ENCODE measurements at places on chromosomes 3 and 15. TPM values are rescaled to one million over a fixed set of nuclear protein-coding genes. Genes with fewer than 3 reads are reported as not detected.

DNA sequence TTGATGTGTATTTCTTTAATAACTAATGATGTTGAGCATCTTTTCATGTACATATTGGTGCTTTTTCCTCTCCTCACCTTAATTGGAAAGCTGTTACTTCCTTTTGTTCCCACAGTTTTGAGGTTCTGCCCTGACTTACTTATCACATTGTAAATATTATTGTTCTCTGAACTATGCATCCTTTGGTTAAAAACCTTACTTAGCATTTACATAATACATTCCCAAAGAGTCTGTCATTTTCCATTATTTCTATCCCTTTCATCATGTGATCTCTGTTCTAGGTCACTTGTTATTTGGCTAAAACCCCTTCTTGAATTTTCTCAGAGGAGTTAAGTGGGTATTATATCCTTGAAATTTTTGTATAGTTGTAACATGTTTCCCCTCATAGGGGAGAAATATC, 33.0 kb downstream of the SLC12A6 start:
- no peak for DNase-seq

GRCh38 chr3:190618330-190619030, 104.6 kb downstream of the IL1RAP start:
- no peak for DNase-seq

DNA sequence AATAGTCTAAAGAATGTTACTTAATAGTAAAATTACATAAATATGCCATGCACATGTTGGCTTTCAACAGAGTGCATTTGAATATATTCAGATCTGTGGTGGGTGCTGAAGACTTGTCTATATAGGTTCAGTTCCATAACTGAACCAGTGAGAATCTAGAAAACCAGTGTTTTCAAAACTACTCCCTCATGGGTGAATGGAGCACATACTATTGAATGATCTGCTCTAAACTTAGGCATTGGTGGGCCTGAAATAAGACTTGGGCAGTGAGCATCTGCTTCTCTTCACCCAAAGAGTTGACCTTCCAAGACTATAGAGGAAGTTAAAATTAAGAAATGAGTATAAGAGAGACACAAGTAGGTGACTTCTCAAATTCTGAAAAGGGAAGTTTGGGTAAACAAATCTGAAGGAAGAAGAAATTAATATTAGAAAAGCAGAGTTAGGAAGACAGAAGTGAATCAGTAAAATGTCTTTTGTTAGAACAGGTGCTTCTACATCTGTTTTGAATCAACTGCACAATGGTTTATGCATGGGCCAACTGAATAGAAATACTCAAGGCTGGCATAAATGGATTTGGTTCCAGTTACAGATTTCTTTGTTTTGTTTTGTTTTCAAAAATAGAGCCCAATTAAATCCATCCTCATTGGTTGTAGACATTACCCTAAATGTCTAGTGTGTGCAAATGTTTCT, 19.3 kb downstream of the ALCAM start:
- DNase-seq = no peak

- no peak for DNase-seq
Observed at GRCh38 chr3:172246107-172246844, 202.0 kb downstream of the GHSR start.

- no peak for DNase-seq
Observed at GRCh38 chr3:23879485-23879884, 37.3 kb downstream of the NKIRAS1 start.

GRCh38 chr15:91214675-91215590, 114.9 kb downstream of the SV2B start:
- DNase-seq = no peak

DNA sequence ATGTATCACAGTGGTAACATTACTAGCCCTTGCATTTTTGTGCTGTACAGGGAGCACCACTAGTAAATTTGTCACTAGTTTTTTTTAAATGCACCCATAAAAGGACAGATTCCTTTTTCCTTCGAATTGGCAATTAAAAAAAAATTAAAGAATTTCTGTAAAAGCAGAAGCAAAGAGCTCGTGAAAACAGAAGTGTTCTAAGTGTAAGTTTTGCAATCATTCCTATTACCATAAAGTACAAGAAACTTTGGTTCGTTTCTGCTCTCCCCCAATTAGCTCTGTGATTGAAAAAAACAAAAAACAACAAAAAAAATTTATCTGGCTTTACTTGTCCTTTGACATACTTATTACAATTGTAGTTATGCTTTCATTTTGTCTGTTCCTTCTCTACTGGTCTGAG, 5.3 kb downstream of the SERP1 start:
- DNase-seq = no peak

DNA sequence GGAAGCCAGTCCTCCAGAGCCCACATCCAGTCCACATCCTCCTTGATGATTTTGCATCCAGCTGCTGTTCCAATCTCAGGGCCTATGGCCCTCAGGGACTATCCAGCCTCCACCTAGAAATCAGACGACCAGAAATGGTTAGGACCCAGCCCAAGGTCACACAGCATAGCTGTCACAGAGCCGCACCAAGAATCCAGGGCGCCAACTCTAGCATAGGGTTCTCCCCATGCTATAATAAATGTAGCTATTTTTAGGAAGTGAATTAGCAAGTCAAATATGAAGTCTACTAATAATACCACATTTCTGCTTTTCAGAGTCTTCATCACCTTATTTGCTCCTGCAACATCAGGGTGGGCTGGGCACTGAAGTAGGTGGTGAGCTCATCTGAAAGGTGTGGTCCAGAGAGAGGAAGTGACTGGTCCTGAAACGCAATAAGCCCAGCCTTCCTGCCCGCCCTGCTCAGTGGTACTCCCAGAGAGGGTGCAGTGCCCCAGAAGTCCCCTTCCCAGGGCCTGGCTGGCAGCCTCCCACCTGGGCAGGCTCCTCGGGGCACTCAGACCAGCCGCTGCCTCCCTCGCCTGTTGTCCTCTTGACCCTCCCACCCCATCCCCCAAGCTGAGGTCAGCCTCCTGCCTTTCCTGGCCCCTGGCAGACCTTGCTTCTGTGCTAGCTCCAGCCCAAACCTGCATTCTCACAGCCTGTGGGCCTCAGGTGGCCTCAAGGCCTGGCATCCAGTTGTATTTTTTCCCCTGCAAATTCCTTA, 17.6 kb upstream of the CYP11A1 start:
- peak; percentile 96 for DNase-seq

GRCh38 chr3:168398371-168399025, 302.8 kb upstream of the GOLIM4 start:
- DNase-seq = no peak

DNA sequence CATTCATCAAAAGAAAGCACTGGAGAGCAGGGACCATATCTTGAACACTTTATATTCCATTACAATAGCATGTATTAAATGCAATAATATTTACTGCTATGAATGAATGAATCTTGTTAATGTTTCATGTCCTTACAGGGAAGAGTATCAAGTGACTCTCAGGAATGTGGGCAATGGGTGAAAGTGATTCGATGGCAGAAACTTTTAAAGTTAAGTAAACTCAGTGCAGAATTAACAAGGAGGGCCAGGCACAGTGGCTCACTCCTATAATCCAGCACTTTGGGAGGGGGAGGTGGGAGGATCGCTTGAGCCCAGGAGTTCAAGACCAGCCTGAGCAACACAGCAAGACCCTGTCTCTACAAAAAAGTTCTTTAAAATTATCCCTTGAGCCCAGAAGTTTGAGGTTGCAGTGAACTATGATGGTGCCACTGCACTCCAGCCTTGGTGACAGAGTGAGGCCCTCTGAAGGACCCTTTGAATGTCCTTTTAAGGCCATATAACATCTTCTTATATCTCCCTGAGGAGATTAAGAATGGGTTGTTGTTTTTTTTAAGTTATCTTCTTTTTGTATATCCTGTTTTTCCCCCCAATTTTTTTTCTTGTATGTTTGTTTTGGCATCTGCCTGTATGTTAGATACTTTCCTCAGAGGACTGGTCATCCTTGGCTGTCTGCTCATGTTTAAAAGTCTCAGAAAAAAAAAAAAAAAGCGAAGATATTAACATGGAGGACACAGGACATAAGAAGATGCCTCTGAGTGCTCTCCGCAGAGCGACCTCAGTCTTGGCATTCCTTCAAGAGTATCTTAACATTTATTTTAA, 9.6 kb upstream of the FSIP1 start:
- no peak for DNase-seq

DNA sequence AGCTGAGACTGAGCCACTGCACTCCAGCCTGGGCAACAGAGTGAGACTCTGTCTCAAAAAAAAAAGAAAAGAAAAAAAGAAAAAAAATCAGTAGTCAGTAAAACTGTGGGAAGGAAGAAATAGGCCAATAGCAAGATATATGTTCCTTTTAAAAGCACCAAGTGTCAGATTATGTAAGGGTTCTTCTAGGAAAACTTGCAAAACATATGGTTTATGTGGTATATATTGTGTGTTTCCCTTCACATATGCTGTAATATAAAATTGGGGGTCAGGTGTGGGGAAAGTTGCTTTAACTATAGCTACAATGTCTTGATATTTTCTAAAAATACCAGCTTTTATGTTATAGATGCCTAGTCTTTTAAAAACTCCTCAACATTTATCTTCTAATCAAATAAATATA, 64.6 kb downstream of the ESYT3 start:
- DNase-seq = no peak

DNA sequence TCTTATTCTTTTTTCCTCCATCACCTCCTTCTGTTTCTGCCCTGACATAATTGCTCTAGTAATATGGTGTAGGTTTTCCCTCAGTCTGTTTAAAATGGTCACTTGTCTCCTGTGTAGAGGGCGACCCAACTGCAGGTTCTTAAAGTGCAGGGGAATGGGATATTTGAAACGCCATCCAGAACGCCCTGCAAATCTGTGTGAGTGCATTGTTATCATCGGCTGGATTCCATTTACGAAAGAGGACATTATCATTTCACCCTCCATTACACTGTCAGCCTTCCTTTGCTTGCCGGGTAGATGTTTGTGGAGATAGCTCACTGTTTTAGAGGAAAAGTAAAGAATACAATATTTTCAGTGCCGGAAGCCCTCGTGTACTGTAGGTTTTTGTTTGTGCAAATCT, 354.0 kb downstream of the LRTM1 start:
- DNase-seq = no peak

DNA sequence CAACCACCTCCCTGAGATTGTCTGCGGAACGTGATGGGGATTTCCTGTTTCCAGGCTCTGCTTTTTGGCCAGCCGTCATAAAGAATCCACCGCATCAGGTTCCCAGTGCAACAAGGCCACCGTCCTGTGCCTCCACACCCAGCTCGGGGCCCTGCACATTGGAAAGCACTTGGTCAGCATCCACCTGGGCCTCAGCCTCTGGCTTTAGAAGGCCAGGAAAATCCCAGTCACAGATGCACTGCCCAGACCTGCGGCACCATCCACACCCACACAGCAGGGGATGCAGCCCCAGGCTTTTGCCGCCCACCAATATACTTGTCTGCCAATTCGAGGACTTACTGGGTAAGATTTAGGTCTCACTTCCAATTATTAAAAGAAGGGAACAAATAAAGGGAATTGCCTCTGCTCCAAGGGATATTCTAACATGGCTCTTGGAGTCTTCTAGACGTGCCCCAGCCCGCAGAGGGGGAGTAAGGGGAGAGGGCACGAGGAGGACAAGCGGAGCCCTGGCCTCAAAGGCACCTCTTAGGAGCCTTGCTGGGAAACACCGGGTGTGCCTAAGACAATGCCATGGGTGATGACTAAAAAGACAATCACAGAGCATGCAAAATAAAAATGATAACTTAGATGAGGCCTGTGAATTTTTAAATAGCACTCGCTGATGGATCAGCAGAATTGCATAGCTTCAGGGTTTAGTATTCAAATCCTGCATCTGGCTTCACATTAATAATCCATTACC, 169.2 kb downstream of the FOXP1 start:
- DNase-seq = peak; percentile 37

GRCh38 chr3:197499427-197499826, 56.3 kb downstream of the BDH1 start:
- DNase-seq = peak; percentile 92

GRCh38 chr3:185042312-185043050, 110.4 kb downstream of the C3orf70 start:
- DNase-seq = no peak

DNA sequence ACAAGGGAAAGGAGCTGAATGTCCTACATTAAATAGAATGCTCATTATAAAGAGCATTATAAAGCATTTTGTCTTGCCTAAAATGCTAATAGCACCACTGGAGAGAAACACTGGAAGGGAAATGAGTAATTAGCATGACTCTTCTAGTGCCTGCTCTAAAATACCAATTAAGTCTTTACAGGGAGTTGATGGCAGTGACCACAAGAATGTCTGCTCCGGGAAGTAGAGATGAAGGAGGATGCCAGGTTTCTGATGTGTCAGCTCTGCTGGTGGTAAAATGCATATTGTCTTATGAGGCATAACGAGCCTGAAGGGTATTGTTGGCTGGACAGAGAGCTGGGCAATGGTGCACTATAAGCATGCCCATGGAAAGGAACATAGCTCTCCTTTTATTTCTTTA, 49.5 kb downstream of the MYLK start:
- peak; percentile 94 for DNase-seq

- peak; percentile 45 for DNase-seq
Observed at GRCh38 chr15:71730277-71731144, 79.8 kb upstream of the NR2E3 start.

DNA sequence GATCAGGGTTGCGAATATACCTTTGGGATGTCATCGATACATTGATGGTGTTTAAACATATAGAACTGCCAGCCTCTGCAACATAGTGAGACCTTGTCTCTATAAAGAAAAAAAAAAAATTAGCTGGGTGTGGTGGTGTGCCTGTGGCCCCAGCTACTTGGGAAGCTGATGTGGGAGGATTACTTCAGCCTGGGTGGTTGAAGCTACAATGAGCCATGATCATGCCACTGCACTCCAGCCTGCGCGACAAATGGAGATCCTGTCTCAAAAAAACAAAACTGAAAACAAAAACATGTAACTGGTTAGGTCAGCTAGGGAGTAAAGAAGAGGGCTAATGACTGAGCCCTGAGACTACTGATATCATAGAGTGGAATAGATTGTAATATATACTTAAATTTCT, 30.7 kb upstream of the MGA start:
- no peak for DNase-seq

GRCh38 chr3:140247775-140248174, 312.8 kb downstream of the CLSTN2 start:
- peak; percentile 13 for DNase-seq

The CASR gene
- total RNA-seq = not detected

The SNX22 gene
- 0.17 TPM for total RNA-seq

The CDHR4 gene
- total RNA-seq = 0.40 TPM

The ARPC4 gene
- total RNA-seq = 115 TPM

The SEMA3G gene
- 0.45 TPM for total RNA-seq

The RARB gene
- not detected for total RNA-seq

The SPINT1 gene
- total RNA-seq = 154 TPM

The CTXN2 gene
- total RNA-seq = not detected

The SMCO1 gene
- not detected for total RNA-seq

The GOLGA8G gene
- 3.5 TPM for total RNA-seq

The ERICH6 gene
- total RNA-seq = not detected

All from mammary epithelial cell (primary cell).